ENCODE measurements at places on chromosomes 11 and 22.

GRCh38 chr11:92685049-92685448 is 284.4 kb upstream of the MTNR1B start:
- no peak for DNase-seq

GRCh38 chr11:62057069-62057468 is 66.7 kb upstream of the INCENP start:
- DNase-seq, result no peak

GRCh38 chr11:101803651-101804050 is 111.2 kb upstream of the CEP126 start:
- peak; percentile 12 for DNase-seq

DNA sequence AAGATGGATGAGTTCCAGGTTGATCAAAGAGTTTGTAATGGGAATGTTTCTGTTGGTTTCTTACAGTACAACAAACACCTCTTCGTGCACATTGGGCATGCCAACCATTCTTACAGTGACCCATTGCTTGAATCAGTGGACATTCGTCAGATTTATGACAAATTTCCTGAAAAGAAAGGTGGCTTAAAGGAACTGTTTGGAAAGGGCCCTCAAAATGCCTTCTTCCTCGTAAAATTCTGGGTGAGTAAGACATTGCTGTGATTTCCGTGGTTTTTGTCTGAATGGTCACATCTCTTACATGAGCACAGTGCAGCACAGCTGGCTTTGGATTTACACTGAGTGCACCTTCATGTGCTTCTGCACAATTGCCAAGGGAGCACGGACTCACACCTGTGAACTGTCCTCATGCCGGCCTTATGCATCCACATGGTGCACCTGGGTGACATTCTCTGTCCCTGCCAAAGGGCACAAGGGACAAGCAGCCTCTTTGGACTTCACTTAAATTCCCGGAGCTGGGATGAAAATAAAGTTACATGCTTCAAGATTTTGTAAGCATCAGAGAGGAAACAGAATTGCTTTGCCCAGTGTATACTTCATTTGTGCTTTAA is 107.1 kb upstream of the RASSF10 start:
- DNase-seq, result peak; percentile 75

- DNase-seq, result no peak
These were observed 18.2 kb upstream of the C22orf42 start for GRCh38 chr22:32177221-32177765.

- no peak for DNase-seq
These were observed 21.6 kb upstream of the RIC3 start for GRCh38 chr11:8190431-8190830.

All from GM23248 (cell line).